Stimulated activated CD4-positive, alpha-beta T cell treated with anti-CD3 and anti-CD28 coated beads, TNF-alpha, amount 100 ng/mL, for 4 hours (primary cell): ENCODE measurements at places on chromosomes 13 and 19.

DNA sequence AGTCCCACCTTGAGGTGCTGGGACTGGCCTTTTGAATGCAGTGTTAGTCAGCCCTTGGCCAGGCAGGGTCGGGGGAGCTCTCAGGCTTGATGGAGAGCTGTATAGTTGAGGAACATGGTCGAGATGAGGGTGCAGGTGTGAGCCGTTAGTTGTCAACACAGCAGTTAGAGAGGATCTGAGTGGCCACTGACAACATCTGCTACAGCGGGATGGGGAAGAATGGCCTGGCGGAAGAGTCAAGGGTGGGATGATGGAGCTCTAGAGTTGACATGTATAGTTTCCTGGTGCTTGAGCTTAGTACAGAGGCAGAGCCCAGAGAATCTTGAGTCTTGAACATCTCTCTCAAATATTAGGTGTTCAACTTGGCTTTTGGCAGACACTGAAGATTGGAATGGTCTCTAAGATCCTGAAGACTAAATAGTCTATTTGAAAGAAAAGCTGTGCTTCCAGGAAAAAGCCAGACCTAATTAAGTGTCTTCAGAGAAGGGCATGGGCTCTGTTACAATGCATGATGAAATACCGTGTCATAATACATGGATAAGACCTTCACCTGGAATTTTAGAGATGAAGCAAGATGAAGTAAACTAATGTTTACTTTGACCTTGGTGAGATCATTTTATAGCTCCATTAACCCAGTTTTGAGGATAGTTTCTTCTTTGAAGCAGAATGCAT is 9.7 kb downstream of the PCCA start:
- DNase-seq, result no peak

DNA sequence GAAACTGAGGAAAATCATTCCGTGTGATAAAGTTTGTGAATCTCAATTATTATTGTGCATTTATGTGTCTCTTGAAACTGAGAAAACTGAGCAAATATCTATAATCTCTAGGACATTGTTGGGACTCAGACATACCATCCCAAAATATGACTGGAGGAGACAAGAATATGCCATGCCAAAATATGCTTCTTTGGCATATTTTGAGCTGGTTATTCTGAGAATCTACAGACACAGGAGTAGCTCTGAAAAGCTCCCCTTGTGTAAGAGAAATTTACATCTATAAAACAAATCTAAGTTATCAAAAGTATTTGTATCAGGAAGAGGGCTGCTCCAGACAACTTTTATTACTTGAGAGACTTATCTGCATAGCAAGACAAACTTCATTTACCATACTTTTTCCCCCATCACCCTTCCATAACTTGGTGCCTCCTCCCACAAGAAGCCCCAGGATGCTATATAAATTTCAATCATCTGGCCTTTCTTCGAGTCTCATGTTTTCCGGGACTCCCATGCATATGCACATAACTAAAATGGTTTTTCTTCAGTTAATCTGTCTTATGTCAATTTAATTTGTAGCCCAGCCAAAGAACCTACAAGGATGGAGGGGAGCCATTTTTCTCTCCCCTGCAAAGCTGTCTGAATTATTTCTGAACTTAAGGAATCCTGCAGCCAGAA is 28.6 kb upstream of the NDFIP2 start:
- DNase-seq, result no peak

DNA sequence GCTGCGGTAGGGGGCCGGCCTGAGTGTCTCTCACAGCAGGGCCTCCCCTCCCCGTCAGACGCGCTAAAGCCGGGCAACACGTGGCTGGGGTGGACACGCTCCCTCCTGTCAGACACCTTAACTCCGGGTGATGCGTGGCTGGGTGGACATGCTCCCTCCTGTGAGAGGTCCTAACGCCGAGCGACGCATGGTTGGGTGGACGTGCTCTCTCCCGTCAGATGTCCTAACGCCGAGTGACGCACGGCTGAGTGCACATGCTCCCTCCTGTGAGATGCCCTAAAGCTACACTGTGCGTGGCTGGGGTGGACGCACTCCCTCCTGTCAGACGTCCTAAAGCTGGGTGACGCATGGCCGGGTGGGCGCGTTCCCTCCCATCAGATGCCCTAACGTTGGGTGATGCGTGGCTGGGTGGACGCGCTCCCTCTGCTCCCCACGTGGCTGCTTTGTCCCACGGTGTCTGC is 126.1 kb upstream of the MCF2L start:
- no peak for DNase-seq

GRCh38 chr13:44932171-44932849 is 57.0 kb downstream of the NUFIP1 start:
- no peak for DNase-seq

DNA sequence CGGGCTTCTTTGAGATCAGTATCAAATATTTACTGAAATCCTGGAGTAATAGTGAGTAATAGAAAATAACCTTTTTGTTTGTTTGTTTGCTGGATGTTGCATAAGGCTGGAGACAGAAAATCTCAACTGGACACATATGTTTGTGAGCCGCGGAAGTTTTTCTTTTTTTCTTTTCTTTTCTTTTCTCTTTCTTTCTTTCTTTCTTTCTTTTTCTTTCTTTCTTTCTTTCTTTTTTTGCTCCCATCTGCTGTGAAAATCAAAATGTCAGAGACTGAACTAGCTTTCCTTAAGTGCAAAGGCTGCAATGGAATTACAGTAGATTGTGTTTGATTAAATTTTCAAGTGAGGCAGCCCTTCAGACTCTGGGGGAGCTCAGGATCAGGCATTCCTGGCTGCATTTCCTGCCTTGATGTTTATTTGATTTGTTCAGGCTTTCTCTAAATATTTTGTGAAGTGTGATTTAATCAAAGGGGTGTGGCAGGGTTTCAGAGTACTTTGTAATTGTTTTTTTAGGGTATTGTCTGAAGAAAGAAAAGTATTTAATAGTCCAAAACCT is 319 bp downstream of the FRY start:
- no peak for DNase-seq

GRCh38 chr13:70714993-70715392 is 606.7 kb upstream of the KLHL1 start:
- DNase-seq, result no peak

DNA sequence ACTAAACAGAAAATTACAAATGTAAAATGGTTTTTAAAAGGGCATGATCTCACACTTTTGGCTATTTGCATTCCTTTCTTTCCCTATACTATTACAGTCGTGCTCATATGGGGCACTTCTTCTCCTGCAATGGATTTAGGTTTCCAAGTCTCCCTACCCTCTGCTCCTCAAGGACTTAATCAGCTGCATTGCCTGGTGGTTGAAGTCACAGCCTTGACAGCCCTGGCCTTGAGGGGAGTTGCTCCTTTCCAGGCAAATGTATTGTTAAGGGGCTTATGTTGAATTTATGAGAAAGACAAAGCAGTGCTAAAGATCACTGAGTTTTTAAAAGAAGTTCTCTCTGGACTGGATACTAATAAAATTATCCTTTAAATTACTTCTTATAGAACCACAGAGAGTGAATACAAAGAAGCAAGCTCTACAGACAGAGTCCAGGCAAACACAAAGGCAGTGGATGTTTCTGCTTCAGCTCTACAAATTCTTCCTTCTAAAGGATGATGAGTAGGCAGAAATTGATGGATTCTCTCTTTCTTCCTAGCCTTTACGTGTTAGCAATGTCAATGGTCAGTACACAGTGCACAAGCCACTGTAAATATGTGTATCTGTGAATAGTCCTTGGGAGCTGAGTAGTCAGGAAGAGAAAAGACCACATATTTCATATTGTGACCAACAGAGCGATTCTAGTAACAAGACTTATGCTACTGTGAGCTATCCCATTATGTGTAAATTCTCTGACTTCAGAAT is 390.9 kb downstream of the TBC1D4 start:
- no peak for DNase-seq

DNA sequence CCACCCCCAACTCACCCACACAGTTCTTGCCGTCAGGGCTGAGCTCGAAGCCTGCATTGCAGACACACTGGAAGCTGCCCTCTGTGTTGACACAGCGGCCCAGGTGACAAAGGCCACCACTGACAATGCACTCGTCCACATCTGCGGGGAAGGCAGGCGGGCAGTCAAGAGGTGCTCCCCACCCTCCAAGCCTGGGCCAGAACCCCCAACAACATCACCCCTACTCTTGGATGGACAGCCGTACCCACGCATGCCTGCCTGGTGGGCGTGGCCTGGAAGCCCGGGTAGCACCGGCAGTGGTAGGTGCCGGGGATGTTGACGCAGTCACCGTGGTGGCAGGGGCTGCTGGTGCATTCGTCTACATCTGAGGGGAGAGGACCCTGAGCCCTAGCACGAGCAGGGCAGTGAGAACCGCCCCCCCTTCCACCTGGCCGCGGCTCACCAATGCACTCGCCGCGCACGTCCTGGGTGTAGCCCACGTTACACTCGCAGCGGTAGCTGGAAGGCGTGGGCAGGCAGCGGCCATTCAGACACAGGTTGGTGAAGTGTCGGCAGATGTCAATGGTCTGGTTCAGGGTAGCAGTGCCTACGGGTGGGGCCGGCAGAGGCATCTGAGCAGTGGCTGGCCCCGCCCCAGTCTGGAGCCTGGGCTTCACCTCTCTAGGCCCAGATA is 13.3 kb downstream of the FBN3 start:
- no peak for DNase-seq

DNA sequence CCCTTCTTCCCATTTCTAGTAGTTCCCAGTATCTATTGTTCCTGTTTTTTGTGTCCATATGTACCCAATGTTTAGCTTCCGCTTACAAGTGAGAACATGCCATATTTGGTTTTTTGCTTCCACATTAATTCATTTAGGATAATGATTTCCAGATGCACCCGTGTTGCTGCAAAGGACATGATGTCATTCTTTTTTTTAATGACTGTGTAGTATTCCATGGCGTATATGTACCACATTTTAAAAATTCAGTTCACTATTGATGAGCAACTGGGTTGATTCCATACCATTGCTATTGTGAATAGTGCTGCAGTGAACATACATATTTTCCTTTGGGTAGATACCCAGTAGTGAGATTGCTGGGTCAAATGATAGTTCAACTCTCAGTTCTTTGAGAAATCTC is 50.5 kb downstream of the DLEU7 start:
- no peak for DNase-seq

DNA sequence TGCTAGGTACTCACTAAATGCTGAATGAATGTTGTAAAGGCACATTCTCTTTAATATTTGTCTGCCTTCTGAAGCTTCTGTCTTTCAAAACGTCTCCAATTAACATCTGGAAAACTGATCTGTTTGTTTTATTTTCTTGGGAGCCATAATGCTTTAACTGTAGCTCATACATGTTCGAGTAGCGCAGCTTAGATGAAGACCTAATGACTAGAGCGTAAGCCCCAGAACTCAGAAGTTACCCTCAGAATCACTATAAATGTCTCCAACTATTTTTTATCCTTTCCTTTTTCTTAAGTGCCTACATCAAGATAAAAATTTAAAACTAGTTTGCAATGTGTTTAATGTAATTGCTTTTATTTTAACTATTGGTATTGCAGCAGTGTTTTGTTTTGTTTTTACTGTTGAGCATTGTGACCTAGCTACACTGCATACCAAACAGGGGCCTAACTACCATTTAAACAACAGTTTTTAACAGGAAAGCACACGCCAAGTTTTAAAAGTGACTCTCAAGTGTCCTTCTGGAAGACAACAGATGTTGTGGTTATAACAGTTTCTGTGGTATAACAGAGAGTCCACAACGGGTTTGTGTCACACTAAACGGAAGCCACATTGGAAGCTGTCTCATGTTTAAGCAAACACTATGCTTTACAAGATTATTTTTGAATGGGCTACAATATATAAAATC is 42.0 kb downstream of the MRPL57 start:
- no peak for DNase-seq

GRCh38 chr13:37375071-37375470 is 223.5 kb downstream of the POSTN start:
- no peak for DNase-seq

GRCh38 chr19:5588441-5588840 is 20.7 kb upstream of the TINCR start:
- no peak for DNase-seq

DNA sequence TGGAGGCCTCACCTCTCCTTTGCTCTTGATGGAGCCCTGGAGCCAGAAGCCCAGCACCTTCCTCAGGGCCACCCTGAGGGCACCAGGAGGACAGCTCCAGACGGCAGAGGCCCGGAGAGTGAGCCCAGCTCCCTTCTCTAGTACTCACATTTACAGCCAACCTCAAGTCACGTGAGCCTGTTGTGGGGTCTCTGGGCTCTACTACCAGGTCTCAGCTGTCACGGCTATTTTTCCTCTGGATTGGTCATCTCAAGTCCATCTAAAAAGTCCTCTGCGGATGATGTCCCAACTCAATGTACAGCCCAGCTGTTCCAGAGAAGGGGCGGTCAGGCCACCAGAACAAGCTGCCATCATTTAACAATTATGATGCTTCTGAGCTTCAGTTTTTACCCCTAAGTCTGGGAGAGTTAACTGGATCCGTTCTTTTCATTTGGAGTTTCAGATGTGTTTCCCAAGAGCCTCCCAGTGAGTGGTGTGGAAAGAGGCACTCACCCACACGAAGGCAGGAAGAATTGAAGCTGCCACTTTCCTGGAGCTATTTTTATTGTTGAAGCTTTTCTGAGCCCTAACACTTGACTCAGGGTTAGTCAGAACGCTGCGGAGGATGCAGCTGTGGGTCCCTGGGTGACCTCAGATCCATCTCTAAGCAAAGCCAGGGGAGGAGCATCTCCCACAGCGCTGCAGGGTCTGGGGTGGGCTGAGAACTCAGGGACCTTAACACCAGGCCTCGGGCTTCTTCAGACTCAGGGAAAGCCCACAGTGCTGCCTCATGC is 143.5 kb upstream of the UBL3 start:
- no peak for DNase-seq

GRCh38 chr13:95298971-95299621 is 2.2 kb downstream of the ABCC4 start:
- no peak for DNase-seq

DNA sequence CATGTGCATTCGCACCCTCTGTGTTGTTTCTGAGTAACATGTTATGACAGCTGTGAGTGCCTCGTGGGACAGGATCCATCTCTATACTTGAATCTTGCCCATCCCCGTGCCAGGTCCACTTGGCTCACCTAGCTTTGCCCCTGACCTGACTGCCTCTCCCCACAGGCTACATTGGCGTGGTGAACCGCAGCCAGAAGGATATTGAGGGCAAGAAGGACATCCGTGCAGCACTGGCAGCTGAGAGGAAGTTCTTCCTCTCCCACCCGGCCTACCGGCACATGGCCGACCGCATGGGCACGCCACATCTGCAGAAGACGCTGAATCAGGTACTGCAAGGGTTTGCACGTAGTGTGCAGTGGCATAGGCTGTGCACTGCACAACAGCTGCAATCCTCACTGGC is 53.2 kb downstream of the TMED1 start:
- DNase-seq, result no peak

DNA sequence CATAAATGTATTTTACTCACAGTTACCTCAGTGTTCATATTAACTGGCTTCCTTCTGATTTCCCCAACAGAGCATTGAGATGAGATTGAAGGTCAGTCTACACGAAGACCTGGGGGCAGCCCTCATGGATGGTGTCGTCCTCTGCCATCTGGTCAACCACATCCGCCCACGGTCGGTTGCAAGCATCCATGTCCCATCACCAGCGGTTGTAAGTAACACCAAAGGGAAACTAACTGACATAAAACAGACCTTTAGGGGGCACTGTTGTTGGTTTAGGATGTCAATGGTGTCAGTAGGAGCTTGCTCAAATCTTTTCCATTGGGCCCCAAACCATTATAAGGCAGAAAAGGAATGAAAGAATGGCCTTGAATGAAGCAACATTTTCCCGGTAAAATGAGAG is 68.2 kb downstream of the ESD start:
- no peak for DNase-seq
